ENCODE measurements at places on chromosomes 3 and 15.

GRCh38 chr15:65096481-65097385, 18.3 kb downstream of the UBAP1L start:
- DNase-seq, result no peak

DNA sequence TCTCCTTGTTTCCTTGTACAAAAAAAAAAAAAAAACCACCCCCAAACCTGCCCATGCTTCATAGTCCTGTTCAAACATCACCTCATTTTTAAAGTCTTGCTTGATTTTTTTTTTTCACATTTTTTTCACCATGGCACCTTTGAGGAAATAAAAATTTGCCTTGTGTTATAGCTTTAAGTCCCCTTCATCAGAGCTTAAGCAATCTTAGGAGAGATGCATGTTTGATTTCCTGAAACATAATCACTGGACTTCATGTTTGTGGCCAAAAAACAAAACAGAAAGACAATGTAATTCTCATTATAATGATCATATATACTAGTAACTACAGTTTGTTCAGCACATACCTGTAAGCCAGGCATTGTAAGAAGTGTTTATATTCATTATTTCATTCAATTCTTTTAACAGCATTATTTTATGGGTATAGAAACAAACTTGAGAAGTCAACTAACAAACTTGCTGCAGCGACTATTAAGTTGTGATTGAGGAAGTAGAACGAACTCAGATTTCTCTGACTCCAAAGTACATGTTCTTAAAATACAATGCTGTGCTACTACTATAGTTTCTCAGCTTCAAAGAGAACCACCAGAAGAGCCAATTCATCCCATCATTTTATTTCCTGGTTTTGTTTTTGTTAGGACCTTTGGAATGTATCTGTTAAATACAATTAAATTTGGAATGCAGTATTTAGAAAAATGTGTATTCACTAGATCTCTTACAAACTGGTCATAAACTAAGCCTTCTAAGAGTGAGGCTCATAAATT, 203.8 kb downstream of the TCF12 start:
- no peak for DNase-seq

- DNase-seq, result no peak
These were observed 246.7 kb upstream of the CBLB start for GRCh38 chr3:106115557-106115956.

DNA sequence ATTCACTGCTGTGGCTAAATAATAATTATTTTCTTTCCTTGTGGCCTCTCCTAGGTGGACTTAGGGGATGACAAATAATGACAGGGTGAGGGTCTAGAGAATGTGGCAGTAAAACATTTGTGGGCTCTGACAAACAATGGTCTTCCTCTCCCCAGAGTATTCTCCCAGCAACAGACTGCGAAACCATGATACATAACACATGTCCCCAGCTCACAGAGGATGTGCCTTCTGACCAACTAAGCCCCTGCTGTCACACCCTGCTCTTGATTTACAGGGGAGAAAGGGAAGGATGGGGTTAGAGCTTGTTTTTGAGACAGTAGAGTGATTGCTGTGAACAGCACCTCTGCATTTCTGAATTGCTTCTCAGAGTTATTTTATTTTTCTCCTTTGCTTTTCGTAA, 116.6 kb upstream of the CTDSPL start:
- DNase-seq, result no peak

DNA sequence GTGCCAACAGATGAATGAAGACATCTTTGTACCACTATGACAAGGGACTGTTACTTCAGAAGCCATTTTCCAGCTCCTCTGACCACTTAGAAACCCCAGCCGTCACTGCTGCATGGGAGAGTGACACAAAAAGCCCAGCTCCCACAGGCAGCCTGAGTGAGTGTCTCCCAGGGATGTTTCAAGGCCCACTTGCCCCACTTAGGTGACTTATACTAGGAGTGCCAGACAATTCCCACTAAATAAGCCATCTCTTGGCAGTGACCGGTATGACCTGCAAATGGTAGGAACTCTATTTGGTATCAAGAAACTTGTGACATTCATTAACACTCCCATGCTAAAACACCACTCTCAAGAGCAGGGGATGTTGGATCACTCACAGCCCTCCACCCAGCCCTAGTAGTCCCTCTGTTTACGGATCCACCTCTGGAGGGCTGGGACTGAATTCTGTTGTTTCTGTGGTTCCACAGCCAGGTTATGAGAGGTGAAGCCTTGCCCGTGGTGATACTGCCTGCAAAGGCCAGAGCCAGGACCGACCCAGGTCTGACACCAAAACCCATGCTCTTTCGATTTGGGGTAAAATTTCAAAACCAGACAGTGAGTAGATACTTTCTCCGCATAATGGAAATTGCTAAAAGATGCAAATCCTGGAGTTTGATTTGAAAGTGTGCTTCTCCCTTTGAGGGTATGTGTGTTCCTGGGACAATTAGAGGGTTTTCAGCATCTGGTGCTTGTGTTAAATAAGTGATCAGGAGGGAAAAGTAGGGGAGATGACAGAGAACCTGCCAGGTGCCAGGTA, 14.5 kb downstream of the RBP1 start:
- DNase-seq, result no peak

All from NCI-H187 (cell line).